WTC11 (cell line): ENCODE measurements at places on chromosomes 2 and 18.

GRCh38 chr2:75055820-75056675, 97.6 kb downstream of the POLE4 start:
- DNase-seq: peak; percentile 61

GRCh38 chr2:12303181-12304030, 413.3 kb upstream of the TRIB2 start:
- no peak for DNase-seq

DNA sequence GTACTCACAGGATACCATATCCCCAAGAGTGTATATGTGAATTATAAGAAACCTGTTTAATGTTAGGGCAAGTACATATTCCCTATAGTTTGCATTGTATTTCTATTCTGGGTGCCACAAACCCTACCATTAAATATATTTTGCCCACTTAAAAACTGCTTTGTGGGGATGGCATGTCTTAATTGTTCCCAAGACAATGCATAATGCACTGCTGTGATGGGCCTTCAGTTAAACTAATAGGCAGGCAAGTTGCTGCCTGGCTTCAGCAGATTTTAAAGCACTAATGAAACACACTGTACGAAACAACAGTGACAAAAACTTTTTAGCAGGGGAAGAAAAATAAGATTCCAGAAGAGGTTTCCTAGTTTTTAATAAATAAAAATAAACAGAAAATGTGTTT, 104.8 kb upstream of the VRK2 start:
- DNase-seq: no peak

GRCh38 chr2:218981881-218982585, 3.0 kb downstream of the FEV start:
- DNase-seq: peak; percentile 55

DNA sequence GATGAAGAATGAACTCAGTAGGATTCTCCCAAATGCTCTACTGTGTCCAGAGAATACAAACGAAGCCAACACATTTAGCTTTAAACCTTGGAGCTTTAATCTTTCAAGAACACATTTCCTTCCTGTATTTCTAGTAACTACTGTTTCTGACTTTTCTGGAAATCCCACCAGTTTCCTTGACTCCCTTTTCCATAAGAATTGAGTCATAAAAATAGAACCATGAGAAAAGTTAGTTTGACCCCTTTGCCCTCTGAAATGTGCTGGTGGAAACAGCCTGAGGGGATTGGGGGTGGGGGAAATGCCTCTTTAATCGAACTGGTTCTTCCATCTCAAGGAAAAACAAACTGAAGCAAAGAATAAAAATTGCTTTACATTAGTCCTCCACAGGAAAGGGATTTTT, 123.9 kb downstream of the TMEM17 start:
- no peak for DNase-seq

DNA sequence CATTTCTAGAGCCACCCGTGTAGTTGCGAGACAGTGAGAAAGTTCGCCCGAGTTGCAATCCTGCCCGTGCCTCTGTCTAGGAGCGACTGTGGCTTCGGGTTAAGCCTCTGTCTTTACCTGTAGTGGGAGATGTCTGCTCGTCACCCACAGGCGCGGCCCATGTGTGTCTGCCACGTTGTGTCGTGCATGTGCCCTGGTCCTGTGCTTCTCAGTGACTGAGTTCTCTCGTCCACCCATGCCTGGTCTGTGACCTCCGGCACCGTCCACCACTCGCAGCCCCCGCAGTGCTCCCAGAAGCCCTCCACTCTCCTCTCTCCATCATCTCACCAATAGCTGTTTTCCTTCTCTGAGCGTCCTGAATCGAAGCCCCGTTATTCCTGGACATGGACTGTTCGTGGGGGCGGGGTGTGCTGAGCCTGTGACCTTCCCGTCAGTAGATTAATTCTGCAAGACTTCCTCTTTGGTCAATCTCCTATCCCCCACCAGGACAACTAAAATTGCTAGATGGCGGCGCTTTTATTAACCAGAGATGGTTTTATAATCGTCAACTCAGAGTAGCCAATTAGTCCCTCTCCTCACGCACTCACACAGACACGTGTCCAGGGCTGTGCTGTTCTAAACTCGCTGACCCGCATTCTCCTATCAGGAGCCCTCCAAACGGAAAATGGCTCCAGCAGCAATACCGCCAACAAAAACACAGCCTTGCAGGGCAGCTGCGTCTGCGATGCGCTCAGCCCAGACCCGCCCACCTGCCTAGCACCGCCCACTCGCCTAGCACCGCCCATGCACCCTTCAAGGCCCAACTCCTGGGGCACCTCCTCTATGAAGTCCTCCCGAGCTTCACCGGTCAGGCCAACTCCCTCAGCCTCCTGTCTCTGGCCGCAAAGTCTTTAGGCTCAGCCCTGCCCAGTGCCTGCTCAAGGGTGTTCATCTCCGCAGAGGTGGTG, 119.4 kb downstream of the TWIST2 start:
- peak; percentile 60 for DNase-seq

GRCh38 chr2:240781471-240782220, 38.4 kb downstream of the KIF1A start:
- no peak for DNase-seq

DNA sequence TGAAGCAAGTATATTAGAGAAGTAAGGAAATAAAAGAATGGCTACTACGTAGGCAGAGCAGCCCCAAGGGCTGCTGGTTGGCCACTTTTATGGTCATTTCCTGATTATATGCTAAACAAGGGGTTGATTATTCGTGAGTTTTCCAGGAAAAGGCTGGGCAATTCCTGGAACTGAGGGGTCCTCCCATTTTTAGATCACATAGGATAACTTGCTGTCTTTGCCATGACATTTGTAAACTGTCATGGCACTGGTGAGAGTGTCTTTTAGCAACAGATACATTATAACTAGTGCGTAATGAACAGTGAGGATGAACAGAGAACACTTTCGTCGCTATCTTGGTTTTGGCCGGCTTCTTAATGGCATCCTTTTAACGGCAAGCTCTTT, 2.6 kb upstream of the UBE2F start:
- no peak for DNase-seq

DNA sequence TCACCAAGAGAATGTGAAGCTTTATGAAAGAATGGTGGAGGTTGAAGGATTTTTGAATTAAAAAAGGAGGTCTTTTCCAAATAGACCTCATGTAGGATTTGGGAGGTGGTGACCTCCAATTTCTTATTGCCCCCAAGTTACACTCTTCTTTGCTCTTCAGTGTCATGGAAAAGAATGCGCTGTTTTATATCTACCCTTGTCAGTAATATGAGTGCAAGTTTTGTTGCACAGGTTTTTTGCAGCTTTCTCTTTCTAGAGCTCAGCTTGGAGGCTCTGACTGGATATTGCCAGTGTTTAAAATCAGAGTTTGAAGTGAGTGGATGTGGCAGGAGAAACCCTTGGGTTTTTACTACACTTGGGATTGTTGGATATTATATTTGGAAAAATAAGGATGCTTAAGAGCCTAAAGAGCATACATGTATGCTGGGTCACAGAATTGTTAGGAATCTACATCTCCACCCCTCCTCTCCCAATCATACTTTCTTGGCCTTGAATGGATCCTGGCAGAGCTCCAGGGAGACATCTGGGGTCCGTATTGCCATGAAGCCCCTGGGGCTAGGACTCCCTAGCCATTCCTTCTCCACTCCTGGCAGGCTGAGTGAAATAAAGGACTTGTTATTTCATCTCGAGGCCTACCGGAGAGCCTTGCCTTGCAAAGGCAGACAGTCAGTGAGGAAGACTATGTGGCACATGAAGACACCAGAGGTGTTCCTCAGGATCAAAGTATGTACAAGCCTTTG, 43.8 kb downstream of the APOB start:
- no peak for DNase-seq
